ENCODE measurements at places on chromosomes 2 and 18.

DNA sequence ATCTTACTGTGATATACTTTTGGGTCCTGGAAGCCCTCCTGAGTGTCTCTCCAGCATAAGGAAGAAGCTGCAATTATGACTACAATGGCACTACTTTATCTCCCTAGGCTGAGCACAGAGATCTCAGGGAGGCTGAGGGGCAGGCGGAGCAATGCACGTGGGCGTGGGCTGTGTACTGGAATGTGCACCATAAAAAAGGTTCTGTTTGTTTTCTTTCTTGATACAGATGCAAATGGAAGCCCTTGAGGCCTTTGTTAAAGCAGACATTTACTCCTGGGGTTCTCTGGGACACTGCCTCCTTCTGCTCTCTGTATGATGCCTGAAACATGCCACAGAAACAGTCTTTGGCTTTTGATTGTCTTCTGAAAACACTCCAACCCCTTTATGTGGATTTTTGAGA is 79.1 kb upstream of the DLX2 start:
- DNase-seq, result no peak

DNA sequence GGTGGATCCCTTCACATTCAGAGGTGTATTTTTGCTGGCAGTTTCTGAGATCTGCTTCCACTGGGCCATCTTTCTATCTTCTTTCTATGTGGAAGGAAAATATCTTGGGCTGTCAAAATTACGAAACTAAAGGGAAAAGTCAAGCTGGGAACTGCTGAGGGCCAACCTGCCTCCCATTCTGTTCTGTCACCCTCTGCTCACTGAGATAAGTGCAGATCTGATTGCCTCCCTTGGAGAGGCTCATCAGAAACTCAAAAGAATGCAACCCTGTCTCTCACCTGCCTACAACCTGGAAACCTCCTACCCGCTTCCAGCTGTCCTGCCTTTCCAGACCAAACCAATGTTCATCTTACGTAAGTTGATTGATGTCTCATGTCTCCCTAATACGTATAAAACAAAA is 26.5 kb downstream of the RAX start:
- no peak for DNase-seq

DNA sequence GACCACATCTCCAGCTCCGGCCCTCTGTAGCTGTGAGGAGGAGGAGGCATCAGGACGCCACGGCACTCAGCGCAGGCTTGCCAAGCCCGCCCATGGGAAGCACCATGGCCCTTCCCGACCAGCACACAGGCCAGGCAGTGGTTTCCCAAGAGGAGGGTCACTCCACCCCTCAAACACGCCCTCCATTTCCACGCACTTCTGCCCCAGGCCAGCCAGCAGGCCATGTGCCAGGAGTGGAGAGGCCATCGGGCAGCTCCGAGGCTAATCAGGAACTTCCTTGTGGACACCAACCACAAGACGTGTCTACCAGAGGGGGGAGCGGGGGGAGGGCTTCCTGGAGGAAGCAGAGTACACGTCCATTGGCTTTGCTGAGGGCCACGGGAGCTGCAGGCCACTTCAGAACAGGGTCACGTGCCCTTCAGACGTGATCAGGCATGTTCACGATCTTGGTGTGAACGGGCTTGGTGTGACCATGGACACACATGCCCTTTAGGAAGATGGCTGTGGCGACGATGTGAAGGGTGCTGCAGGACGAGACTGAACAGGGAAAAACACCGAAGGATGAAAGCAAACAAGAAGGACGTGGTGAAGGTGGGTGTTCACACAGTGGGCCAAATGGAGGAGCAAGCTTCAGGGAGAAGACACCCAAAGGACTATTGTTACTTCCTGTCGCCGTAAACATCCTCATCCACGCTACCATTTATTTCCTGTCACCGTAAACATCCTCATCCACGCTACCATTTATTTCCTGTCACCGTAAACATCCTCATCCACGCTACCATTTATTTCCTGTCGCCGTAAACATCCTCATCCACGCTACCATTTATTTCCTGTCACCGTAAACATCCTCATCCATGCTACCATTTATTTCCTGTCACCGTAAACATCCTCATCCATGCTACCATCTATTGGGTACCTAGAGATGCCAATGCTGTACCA is 6.5 kb upstream of the MTERF4 start:
- no peak for DNase-seq

DNA sequence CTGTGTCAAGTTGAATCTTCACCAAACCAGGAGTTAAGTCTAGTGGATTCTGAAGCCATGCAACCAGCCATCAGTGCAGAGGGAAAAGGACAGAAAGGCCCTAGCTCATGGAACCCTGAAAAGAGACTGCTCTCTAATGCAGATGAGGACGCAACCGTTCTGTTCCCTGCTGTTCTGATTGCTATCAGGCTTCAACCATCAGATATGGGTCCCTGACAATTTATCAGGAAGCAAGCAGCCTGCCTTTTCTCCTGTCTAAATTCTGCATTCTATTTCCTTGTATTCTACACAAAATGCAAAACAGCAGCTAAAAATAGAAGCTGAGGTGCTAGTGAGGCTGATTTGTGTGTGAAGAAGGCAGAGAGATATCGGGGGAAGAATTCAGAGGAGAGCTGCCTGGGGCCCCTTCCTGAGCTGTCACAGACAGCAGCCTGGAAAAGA is 68.4 kb upstream of the RTN4 start:
- no peak for DNase-seq

GRCh38 chr2:218284106-218284811 is 8.0 kb downstream of the TMBIM1 start:
- DNase-seq, result no peak

- no peak for DNase-seq
Observed at GRCh38 chr2:48445091-48445725, 84.7 kb upstream of the STON1 start.

- DNase-seq, result peak; percentile 55
Observed at GRCh38 chr2:98912221-98912851, 23.7 kb downstream of the CRACDL start.

DNA sequence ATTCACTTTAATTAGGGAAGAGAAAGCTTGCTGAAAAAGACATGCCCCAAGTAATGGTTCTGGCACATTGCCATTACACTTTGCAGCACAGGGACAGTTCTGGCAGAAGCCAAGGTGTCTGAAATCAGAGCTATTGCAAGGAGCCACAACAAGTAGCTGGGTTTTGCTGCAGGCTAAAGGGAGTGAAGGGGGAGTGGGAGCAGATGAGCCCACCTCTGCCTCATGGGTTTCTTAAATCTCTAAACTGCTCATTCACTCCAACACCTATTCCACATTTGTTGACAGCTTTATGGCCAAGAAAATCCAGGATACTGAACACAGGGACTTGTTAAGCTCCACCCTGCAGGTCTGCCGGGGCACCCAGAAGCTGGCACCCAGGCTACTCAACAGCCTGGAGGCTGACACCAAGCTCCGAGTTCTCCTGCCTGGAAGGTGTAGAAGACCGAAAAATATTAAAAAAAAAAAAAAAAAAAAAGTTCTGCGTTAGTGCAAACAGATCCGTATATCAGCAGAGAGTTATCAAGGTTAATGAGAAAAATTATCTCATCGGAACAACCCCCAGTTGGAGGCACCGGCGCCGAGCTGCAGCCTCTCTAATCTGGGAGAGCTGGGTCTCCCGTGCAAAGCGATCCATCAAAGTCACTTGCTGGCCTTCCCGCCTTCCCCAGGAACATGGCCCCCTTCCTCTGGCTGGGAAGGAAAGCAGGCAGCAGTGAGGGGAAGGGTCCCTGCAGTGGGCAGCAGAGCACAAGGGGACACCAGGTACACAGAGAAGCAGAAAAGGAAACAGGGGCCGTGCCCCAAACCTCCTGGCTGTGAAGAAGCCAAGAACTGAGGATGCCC is 123.7 kb downstream of the HNMT start:
- no peak for DNase-seq

GRCh38 chr18:61551586-61551985 is 218.4 kb downstream of the CDH20 start:
- peak; percentile 68 for DNase-seq

- DNase-seq, result no peak
Observed at GRCh38 chr2:95037384-95037839, 11.9 kb downstream of the MAL start.

GRCh38 chr2:10285556-10286198 is 17.0 kb upstream of the HPCAL1 start:
- peak; percentile 50 for DNase-seq

DNA sequence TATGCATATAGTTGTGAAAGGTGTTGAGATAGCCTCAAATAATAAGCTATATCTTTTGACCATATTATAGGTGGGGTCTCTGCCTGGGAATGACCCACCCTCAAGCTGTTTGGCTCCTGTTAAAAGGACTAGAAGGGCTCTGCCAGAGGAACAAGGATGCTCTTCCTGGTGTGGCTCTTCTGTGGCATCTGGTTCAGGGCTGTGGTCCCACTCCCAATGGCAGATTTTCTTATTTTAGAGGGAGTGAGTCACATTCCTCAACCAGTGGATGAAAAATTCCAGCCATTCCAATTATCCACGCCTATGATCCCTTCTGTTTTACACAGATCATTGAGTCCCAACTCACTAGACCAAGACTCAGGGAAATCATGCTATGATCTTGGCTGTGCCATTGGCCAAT is 119.9 kb downstream of the PARD3B start:
- DNase-seq, result peak; percentile 43

DNA sequence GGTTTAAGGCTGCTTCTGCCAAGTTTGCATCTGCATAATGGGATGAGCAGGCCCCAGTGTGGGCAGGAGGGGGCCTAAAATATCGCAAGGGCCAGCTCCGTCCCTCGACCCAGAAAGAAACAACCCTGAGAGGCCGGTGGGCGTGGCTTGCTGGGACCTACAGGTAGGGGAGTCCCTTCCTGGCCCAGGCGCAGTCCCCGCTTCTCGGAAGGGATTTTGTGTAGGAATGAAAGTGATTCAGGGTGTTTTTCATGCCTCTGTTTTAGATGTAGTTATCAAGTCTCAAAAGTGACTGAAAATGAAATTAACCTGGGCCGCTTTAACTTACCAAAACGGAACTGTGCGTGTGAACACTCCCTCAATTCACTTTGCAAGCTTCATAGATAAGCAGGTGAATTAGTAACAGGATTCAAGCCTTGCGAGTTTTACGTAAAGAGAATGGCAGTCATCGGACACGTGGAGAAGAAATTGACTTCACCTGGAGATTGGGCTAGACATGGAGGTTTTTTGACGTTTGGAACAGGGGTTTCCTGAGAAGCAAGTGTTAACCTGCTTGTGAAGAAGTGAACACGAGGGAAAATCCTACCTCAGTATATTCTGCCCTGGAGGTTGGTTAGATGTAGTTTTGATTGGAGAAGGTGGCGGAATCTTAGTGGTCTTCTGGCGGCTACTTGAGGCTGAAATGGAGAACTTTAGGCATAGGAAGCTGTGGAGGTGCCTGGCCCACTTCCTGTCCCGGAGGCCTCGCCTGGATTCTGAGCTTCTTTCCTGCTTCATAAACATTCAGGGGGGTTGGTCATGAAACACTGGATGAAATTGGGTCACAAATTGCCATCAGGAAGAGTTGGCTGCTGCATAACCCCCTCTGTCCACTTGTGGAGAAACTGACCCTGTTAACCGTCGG is 1.7 kb downstream of the NCK2 start:
- DNase-seq, result no peak

GRCh38 chr18:36620788-36621187 is 208.0 kb downstream of the TPGS2 start:
- DNase-seq, result no peak

DNA sequence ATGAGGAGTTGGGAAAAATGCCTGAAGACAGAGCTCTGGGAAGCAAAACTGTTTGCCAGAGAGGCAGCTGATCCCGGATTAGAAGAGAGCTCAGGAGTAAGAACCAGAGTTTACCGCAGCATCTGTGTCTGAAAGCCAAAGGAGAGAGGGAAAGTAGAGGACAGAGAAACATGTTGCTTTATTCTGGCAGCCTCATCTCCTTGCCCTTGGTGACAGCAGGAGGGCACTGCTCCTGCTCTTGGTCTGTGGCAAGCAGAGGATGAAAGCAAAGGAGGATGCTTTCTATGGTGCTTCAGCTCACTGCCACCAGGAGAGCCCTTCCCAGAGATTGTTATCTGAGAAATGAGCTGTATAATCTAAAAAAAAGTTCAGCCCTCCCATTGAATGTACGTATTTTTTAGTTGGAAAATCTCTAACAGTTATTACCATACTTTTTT is 7.7 kb downstream of the SLC1A4 start:
- DNase-seq, result no peak

DNA sequence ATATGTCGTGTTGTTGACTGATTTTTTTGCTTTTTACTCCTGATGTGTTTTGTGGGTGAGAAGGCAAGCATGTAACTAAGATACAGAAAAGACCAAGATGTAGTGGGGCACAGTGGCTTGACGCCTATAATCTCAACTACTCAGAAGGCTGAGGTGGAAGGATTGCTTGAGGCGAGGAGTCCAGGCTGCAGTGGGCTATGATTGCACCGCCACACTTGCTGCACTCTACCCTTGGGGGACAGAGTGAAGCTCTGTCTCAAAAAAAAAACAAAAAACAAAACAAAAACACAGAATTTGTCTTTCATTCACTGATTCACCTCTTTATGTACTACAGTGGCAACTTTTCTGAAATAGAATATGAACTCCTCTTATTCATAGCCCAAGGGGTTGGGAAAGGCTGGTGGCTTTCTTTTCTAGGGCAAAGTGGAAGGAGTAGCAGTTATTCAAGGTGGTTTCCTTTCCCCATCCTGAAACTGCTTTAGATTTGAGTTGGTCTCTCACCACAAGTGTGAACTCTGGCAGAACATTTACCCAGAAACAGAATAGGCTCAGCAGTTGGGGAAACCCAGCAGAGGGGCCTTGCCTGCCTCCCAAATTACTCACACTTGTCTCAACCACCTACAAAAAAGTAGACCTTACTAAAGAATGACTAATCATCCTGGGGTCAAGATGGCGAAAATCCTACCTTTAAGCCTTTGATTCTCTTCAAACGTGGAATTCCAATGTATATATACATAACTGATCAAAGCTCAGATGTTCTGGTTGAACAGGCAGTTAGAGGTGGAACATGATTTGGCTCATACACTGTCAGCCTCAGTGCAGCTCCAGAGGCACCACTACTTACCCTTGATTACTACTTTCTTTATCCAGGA is 6.5 kb downstream of the TANK start:
- no peak for DNase-seq

DNA sequence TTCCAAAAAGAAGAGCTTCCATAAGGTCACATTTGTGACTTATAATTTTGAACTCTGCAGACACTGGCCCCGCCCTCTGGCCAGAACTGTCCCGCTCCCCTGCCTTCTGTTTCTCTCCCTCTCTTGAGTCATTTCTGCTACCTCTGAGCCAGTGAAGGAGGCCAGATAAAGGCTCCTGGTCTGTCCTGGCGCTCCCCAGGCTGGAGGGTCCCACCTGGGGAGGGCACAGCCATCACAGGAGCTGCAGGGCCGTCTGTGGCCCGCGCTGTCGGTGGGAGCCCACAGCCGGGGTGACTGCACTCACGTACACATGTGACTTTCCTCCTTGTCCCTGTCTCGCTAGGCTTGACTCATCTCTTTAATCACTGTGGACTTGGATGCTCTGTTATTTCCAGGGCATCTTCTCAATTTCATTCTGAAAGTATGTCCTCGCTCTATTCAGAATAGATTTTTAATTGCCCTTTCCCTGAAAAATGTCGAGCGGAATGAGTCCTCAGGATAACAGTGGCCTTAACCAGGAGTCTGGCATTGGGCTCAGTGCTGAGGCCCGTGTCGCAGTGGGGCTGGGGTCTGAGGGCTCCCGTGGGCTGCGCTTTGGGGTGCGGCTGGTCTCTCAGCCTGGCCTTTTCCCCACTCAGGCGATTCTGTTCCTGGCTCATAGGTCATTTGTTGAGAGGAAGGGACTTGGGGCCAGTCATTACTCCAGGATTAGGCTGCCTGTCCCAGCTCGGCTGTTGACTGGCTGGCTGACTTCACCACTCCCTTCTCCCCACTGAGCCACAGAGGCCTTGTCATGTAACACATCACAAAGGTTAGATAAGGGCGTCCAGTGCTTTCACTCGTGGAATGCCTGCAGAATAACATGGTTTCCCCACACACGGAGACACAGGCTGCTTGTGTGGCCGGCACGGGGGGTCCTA is 34.5 kb downstream of the KLHL29 start:
- no peak for DNase-seq
